Hematopoietic multipotent progenitor cell treated with erythropoietin and hydrocortisone succinate and interleukin-3 and kit ligand, for 6 days (in vitro differentiated cells): ENCODE measurements at places on chromosomes 16 and 17.

GRCh38 chr17:65268832-65269231 lies 131.7 kb downstream of the RGS9 start:
- DNase-seq: no peak

- no peak for DNase-seq
These were observed 8.8 kb downstream of the STX1B start for GRCh38 chr16:31001507-31002249.

DNA sequence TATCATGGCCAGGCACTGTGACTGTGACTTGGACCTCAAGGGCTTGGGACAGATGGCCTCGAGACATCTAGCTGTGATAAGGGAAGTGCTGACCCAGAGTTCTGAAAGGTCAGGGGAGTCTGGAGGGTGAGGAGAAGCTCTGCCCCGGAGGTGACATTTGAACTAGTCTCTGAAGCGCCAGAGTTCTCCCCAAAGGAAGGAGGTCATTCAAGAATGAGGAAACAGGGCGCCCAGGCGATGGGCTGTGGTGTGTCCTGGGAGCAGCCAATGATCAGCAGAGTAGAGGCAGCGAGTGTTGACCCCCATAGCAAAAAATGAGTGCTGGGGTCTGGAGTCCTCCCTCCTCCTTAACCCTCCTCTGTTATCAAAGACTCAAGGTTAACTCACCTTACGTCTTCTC lies 4.9 kb downstream of the STARD3 start:
- no peak for DNase-seq

- DNase-seq: no peak
These were observed 45.2 kb downstream of the RND2 start for GRCh38 chr17:43070257-43070656.

- DNase-seq: peak; percentile 97
These were observed 23.6 kb upstream of the ATF7IP2 start for GRCh38 chr16:10362077-10362863.

GRCh38 chr16:73614131-73614530 lies 566.2 kb upstream of the ZFHX3 start:
- no peak for DNase-seq

- peak; percentile 69 for DNase-seq
These were observed 1.7 kb upstream of the DLX3 start for GRCh38 chr17:49996495-49997300.

DNA sequence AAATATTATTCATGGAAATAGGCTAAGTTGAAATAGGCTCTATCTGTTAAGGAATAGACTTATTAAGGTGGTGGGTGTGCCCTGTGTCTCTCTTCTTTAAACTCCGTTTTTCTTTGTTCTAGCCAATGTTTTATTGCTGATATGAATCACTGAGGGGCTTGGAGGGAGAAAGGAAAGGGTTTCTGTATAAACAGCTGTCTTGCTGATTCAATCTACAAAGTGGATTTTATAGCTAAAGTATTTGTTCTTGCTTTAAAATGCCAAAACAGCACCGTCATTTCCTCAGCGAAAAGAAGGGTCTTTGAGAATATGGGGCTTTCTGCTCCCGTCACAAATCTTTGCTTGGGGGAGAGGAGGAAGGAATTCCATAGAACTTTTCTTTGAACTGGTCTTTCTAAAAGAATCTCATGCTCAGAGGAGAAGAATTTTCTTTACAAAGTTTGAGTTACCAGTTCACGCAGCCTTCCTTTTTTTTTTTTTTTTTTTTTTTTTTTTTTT lies 39.3 kb downstream of the MSI2 start:
- DNase-seq: peak; percentile 22
